ENCODE measurements at places on chromosomes 12 and 14. TPM values are rescaled to one million over a fixed set of nuclear protein-coding genes. Genes with fewer than 3 reads are reported as not detected.

KRT6C gene
- total RNA-seq = not detected

LTB4R2 gene
- 9.3 TPM for total RNA-seq

SYCP3 gene
- total RNA-seq = not detected

ABCC9 gene
- total RNA-seq = 0.23 TPM

ZFHX2 gene
- 1.4 TPM for total RNA-seq

MAP3K9 gene
- total RNA-seq = 14.3 TPM

REP15 gene
- total RNA-seq = 1.6 TPM

TMCC3 gene
- total RNA-seq = 6.5 TPM

NRIP2 gene
- not detected for total RNA-seq

OTOGL gene
- total RNA-seq = 3.1 TPM

PLBD2 gene
- 18.8 TPM for total RNA-seq

C1RL gene
- total RNA-seq = 8.9 TPM

P2RX2 gene
- total RNA-seq = not detected

CYP46A1 gene
- 0.52 TPM for total RNA-seq

EIF2S3B gene
- 0.63 TPM for total RNA-seq

ANP32D gene
- total RNA-seq = not detected

RAD9B gene
- total RNA-seq = 0.40 TPM

AGAP2 gene
- 0.23 TPM for total RNA-seq

NOXRED1 gene
- total RNA-seq = 0.33 TPM

MYH7 gene
- not detected for total RNA-seq

CMTM5 gene
- not detected for total RNA-seq

CEBPE gene
- not detected for total RNA-seq

C3AR1 gene
- total RNA-seq = not detected

IL22 gene
- not detected for total RNA-seq

CELA1 gene
- not detected for total RNA-seq

TAS2R7 gene
- not detected for total RNA-seq

PPFIA2 gene
- not detected for total RNA-seq

ADAM21 gene
- total RNA-seq = 0.80 TPM

TMEM30B gene
- 85.3 TPM for total RNA-seq

Data from PC-3 (cell line).